ENCODE measurements at places on chromosomes 11 and 22. TPM values are rescaled to one million over a fixed set of nuclear protein-coding genes. Genes with fewer than 3 reads are reported as not detected.

OVCH2 gene
- total RNA-seq: not detected

CD6 gene
- total RNA-seq: 4.3 TPM

- DNase-seq: no peak
Measured at GRCh38 chr11:13448876-13449275, 14.1 kb downstream of the BTBD10 start.

GRCh38 chr11:107467696-107468095, 10.1 kb upstream of the CWF19L2 start:
- no peak for DNase-seq

GRCh38 chr11:76604081-76604625, 66.4 kb downstream of the LRRC32 start:
- no peak for DNase-seq
